ENCODE measurements at places on chromosomes 2 and 18.

- no peak for DNase-seq
Measured at GRCh38 chr2:127085317-127085681, 21.7 kb downstream of the BIN1 start.

DNA sequence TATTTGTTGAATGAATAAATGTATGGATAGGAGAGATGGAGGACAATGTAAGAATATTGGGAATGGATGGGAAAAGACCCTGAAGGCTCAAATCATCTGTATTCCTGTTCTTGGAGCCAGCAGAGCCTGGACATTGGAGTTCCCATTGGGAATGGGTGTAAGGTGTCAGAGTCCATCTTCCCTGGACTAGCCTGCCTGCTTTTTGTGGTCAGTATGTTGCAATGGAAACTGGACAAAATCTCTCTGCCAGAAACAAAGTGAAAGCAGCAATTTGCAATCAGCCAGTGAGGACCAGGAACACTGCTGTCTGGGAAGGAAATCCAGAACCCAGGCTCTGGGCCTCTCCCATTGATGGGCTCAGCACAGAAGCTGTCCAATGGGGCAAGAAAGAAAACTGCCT lies 83.5 kb upstream of the SKOR2 start:
- DNase-seq: no peak

DNA sequence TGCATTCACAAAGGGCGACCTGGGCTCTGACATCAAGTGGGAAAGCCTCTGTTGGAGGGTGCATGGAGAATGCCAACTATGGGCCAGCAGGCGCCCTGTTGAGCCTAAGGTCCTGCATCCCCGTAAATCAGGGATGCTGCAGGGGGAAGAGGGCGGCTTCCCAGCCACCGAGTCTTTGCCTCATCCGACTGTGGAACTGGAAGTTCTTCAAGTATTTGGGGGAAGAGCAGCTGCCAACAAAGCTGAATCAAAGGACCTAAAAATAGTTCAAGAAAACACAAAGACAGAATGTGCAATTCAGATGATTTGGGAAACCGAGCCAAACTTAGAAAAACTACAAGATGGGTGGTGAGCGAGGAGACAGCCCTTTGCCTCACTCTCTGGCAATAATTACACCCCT lies 281.1 kb upstream of the MGAT5 start:
- DNase-seq: no peak

DNA sequence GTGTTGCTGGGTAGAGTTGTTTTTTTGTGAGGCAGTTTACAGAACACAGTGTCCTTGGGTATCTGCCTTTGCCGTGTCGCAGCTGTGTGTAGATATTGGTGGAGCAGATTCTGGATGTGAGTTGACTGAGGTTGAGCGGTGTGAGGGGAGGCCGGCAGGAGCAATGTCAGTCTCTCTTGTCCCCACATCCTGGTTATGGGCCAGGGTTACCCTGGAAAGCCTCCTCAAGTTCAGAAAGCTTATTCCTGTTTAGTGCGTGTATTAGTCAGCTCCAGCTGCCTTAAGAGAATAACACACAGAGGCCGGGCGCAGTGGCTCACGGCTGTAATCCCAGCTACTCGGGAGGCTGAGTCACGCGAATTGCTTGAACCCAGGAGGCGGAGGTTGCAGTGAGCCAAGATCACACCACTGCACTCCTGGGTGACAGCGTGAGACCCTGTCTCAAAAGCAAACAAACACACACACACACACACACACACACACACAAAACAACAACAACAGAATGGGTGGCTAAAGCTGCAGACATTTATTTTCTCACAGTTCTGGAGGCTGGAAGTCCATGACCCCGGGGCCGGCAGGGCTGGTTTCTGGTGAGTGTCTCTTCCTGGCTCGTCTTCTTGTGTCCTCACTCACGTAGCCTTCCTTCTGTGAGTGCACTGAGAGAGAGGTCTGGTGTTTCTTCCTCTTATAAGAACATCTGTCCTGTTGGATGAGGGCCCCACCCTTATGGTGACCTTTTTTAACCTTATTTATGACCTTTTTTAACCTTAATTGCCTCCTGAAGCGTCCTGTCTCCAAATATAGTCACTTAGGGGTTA lies 5.1 kb downstream of the NCK2 start:
- no peak for DNase-seq

- DNase-seq: no peak
Measured at GRCh38 chr2:235217846-235218245, 266.0 kb downstream of the SH3BP4 start.

DNA sequence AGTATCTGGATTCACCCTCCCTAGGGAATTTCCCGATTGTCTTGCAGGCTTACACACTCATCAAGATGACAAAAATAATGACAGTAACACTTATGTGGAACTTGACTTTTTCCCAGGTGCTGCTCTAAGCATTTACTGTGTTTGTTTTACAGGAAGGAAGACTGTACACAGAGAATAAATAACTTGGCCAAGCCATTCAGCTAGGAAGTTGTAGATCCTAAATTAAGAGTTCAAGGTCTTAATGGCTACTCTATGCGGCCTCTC lies 549 bp upstream of the DPP4 start:
- no peak for DNase-seq

- no peak for DNase-seq
Measured at GRCh38 chr2:96105994-96106715, 10.2 kb downstream of the ADRA2B start.

- no peak for DNase-seq
Measured at GRCh38 chr2:119522671-119523070, 1.6 kb downstream of the SCTR start.

DNA sequence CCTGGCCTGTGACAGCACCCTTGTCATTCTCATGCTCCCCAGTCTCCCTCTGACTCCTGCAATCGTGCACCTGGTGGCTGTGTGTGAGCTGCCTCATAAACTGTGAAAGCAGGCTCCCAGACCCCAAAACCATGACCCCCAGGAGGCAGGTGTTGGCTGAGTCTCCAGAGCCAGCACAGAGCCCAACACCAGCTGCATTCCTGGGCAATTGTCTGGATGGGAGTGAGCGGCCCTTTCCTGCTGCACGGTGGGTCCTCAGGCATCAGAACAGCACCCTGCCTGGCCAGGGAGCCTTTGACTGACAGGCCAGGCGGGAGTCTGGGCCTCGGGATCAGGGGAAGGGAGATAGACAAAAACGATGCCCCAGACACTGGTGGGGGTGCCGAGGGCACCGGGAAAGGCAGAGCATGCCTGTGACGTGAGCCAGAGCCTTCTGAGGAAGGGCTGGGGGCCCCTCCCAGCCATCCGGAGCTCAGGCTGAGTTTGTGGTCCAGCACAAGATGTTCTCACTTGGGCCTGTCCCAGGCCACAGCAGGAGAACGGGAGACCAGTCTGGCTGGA lies 135.1 kb upstream of the GPC1 start:
- no peak for DNase-seq

GRCh38 chr18:13543144-13543543 lies 183.2 kb downstream of the FAM210A start:
- DNase-seq: no peak

- DNase-seq: no peak
Measured at GRCh38 chr2:20118051-20118450, 66.6 kb upstream of the LAPTM4A start.

- no peak for DNase-seq
Measured at GRCh38 chr2:100344433-100344832, 22.1 kb upstream of the LONRF2 start.

DNA sequence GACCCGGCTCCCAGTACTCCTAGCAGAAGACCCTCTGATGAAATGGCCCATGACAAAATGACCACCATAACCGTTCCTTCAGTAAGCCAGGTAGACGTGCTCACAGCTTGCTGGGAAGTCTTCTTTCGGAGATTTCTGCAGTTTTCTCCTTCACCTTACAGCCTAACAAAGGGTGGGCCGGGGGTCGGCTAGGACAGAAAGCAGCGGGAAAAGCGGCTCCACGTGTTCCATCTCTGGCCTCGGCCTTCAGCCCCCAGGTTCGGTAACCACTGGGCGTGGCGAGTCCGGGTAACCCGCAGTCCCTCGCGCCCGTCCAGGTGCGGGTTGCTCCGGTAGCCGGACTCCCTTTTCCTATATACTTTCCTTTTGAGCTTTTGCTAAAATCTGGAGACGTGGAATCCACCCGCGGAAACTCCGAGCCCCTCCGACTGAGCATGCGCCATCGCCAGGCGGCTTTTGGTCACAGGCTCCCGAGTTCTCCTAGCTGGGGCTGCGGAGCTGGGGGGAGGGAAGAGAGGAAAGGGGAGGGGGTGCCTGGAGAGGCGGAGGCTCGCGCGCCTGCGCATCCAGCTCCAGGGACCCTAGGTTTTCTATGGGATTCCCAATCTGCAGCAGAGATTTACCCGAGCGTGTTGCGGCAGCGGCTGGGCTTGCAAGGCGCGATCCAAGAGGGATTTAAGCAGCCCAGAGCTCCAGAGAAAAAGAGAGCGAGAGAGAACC lies at the start of gene VSNL1:
Gene VSNL1 (plus strand): TSS at position 604 of the 720 bp plus-strand sequence. CDS start 51,379 bp downstream, outside the sequence.
- no peak for DNase-seq

Measured in stimulated activated CD4-positive, alpha-beta T cell treated with anti-CD3 and anti-CD28 coated beads, Interleukin-12 subunit alpha, Interleukin-12 subunit beta, amount 100 ng/mL, for 4 hours (primary cell).